ENCODE measurements at places on chromosomes 1 and 21. TPM values are rescaled to one million over a fixed set of nuclear protein-coding genes. Genes with fewer than 3 reads are reported as not detected.

Gene LCE1C
- total RNA-seq, result not detected

Gene VTCN1
- total RNA-seq, result 0.12 TPM

Gene FAM163A
- not detected for total RNA-seq

Gene DNM3
- total RNA-seq, result 0.98 TPM

DNA sequence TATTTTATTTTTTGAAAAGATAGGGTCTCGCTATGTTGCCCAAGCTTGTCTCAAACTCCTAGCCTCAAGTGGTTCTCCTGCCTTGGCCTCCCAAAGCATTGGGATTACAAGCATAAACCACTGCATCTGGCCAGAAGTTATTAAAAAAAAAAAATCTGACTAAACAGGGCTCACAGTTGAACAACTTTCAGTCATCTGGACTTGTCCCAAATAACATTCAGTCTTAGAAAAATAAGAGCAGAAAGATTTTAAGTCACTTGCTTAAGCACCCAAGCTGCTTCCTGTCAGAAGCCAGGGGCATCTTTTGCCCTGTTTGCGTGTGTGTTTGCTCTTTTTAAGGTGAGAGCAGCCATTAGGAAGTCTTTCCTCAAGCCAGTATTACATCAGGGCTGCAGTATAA, 286.8 kb downstream of the LMO4 start:
- DNase-seq, result no peak

GRCh38 chr1:25609921-25610320, 6.7 kb upstream of the MAN1C1 start:
- no peak for DNase-seq

DNA sequence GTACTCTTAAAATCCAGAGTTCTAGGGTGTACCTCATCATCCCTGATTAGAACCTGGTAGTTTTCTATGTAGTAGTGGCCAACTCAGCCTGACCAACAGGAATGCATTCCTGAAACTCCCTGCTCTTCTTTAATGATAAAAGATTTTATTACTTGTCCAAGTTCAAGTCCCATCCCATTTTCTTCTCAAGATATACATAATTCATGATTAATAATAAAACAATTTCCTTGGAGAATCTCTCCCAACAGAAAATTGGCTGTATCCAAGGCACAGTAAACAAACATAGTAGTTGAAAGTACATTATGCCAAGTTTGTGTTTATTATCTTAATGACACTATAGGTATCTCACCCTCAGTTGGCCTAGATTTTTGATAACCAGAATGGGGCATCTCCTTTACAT, 714.1 kb upstream of the ADAMTS5 start:
- DNase-seq, result peak; percentile 32
